ENCODE measurements at places on chromosomes 3 and 15.

DNA sequence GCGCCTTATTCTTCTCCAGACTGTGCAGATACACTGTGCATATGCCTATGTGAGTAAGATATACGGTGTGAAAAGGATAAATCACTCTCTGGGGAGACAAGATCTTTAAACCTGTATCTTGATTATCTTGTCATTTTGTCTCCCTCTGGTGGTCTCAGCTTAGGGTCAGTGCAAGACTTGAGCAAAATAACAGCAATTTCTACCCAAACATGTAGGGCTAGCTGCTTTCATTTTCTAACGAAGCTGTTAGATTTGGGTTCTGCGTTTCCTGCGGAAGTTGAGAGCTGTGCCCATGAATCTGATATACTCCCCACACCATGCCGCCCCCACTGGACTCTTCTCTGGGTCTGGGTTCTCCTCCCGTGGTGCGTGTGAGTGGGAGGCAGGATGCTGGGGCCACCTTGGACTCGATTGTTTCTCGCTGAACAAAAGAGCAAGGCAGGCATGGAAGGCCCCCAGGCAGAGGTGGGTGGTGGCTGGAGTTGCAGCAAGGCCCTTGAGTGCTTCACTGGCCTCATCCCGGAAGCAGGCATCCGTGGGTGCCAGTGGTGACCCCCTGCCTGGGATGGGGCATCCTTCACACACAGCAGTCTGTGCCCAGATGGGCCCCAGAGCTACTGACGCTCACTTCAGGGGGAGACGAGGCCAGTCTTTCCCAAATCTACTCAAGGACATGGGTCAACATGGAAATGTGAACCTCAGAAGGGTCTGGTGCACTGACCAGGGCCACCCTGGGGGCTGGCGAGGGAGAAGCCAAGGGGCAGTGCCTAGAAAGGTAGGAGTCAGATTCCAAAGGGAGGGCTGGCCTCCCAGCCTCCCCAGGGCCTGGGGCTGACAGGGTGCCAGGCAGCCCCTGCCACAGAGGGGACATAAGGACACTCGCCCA, 179.6 kb downstream of the NSMCE3 start:
- DNase-seq: no peak

- no peak for DNase-seq
Measured at GRCh38 chr3:100873611-100874010, 119.6 kb downstream of the ABI3BP start.

DNA sequence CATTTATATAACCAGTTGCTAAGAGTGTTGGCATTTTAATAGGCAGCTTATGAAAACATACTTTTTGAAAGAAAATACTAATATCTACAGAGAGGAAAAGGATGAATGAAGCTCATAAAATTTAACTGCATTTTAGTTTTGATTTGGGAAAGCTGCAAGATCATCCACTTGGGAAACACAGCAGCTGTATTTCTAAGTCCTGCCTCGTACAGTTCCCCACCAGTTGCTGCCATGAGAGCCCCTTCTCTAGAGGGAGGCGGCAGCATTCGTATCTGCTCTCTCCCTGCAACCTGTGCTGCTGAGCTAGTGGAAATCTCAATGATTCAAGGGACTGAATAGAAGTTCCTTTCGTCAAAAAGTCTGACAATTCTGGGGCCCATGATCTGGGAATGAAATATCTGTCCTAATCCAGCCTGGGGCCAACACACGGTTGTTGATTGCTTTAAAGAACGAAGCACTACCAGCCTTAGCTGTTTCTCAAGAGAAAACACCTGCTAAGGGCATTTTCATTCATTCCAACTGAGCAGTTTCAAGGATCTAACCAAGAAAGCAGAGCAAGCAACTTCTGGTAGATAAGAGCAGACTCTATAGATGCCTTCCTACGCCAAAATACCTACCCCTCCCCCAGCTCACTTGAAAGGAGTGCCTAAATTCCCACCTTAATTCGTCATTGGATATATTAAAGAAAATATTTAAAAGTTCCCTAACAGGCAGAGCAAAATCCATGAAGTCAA, 223.7 kb downstream of the MAGI1 start:
- no peak for DNase-seq

- DNase-seq: no peak
Measured at GRCh38 chr3:13135811-13136321, 62.6 kb upstream of the IQSEC1 start.

- DNase-seq: no peak
Measured at GRCh38 chr15:85606738-85607137, 188.0 kb downstream of the KLHL25 start.

- no peak for DNase-seq
Measured at GRCh38 chr3:41808152-41808551, 153.8 kb downstream of the ULK4 start.

DNA sequence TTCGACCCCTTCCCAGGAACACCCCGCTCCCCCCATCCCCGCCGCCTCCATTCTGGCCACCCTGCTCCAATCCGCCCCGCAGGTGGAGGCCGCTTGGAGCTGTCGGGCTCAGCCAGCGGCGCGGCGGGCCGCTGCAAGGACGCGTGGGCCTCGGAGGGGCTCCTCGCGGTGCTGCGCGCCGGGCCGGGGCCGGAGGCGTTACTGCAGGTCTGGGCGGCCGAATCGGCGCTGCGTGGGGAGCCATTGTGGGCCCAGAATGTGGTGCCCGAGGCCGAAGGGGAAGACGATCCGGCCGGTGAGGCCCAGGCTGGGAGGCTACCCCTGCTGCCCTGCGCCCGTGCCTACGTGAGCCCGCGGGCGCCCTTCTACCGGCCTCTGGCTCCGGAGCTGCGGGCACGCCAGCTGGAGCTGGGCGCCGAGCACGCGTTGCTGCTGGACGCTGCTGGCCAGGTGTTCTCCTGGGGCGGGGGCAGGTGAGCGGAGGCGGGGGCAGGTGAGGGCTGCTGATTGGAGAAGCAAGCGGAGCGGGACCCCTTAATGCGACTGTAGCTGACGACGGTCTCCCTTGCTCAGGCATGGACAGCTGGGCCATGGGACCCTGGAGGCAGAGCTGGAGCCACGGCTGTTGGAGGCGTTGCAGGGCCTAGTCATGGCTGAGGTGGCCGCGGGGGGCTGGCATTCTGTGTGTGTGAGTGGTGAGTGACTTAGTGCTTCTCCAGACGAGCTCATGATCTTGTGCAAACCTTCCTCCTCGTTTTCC, 2.5 kb downstream of the RCCD1 start:
- no peak for DNase-seq

DNA sequence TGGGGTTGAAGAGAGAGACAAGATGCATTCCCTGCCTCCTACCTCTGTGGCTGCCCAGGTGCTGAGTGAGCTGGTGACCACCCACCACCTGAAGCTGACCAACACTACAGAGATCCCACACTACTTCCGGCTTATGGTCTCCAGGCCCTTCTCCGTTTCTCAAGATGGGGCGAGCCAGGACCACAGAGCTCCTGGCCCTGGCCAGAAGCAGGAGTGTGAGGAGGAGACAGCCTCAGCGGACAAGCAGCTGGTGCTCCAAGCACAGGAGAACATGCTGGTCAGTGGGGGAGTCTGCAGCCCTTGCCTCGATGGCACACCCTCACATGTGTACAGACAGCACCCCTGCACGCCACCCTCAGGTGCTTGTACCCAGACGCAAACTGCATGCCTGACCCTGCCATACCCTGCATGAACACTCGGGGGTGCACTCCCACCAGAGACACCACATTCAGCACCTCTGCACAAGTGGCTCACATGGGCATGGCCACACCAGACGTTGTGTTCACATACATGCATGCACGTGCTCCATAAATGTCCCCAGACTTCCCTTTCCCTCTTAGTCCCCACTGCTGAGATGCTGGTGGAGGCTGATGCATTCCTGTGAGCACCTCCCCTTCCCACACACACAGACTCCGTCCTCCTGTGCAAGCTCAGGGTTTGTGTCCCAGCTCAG, 19.0 kb downstream of the ACAA1 start:
- peak; percentile 29 for DNase-seq

GRCh38 chr3:177838766-177839350, 641.6 kb upstream of the TBL1XR1 start:
- DNase-seq: no peak

DNA sequence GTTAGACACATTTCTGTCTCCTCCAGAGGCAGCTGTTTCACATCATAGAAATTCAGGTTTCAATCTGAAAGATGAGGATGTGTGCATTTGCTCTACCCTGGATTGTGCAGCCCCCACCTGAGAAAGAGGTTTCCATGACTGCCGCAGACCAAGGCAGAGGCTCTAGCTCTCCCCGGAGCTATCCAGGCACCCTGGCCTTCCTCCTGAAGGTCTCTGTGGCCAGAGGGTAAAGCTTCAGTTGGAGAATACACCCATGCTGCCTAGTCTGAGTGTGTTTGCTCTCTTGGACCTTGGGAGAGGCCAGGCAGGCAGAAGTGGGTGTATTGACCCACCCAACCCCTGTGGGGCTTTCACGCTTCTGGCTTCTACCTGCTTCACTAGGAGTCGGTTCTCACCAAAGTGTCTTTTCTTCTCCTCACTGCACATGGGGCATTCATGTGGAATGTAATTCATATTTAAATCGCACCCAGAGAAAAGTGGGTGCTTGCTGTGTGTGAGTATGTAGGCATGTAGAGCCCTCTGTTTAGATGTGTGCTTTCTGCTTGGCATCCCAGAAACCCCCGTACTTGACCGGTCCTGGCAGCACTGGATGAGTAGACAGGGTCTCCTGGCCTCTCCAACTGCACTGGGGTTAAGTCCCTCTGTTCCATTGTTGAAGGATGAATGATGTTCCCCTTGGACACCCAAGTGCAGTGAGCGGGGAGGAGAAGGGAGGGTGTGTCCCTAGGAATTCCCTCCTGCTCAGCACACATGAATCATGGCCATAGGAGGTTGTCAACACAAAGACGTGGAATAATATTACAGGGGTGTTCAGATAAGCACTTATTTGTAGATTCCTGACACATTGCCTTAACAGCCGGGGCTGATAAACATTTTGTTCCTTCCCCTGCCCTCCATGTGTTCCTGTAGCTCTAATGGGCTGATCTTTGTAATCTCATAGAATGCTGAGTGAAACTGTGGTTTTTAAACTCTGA, 20.3 kb upstream of the RAB6B start:
- no peak for DNase-seq

DNA sequence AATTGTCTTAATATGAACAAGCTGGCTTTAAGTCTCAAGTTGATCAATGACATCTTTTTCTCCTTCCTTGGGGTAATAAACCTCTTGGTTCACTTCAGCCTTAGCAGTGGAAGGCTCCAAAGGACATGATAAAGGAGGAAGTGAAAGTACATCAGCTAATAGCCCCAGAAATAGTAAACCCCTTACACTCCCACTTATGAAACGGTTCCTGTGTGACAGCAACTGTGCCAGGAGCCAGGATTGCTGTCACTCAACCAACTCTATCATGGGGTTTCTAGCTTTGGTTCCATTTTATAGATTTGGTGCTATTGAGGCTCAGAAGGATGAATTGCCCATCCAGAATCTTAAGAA, 216.7 kb downstream of the ABHD5 start:
- DNase-seq: no peak

GRCh38 chr3:136396916-136397315, 146.8 kb downstream of the PCCB start:
- no peak for DNase-seq

- DNase-seq: no peak
Measured at GRCh38 chr15:93063262-93063671, 25.7 kb downstream of the RGMA start.

- no peak for DNase-seq
Measured at GRCh38 chr3:173109143-173109542, 31.9 kb downstream of the SPATA16 start.

Measured in T-helper 22 cell (primary cell).